Coronary artery (tissue), 2 donors: ENCODE measurements at places on chromosomes 1 and 21.

GRCh38 chr21:41634858-41635257 lies 126.9 kb upstream of the TMPRSS2 start:
- DNase-seq = no peak

- peak; percentile 35 for DNase-seq
Observed at GRCh38 chr1:200041337-200042118, 14.0 kb downstream of the NR5A2 start.

GRCh38 chr1:44339731-44340130 lies 15.3 kb downstream of the ERI3 start:
- DNase-seq = no peak

DNA sequence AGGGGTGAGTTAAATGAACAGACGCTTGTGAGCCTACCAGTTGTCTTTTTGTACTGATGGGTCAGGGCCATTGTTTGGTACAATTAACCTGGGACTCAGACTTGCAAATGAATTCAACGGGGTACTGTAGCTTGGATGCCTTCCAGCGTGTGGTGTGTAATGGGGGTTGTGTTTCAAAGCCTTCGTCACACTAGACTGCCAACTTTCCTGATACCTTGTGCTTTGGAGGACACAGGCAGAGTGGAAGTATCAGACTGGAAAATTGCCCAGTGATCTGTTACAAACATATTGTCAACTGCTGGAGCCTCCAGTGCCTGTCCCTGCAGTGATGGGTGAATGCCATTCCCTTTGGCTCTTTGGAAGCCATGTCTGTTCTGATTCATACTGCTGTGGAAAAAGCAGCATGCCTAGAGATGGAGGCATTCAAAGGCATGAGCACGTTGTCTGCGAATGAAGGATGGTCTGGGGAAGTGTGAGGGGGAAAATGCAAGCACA lies 384.5 kb downstream of the LMX1A start:
- DNase-seq = no peak

DNA sequence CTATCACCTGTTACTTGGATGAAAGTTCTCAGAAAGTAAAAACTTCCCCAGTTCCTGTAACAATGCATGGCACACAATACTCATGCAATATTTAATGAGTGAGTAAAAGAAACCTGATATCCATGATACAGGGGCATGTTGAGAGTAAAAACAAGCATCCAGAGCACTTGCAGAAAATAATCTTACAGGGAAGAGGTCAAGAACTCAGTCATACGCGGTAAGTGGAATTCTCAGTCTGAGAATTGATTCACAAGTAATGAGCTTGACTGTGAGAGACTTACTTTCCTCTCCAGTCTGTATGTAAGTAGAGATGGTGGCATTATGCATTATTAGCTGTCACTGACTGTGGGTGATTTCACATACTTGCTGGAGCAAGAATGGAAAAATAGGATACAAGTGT lies 976.9 kb downstream of the BRINP3 start:
- DNase-seq = no peak

DNA sequence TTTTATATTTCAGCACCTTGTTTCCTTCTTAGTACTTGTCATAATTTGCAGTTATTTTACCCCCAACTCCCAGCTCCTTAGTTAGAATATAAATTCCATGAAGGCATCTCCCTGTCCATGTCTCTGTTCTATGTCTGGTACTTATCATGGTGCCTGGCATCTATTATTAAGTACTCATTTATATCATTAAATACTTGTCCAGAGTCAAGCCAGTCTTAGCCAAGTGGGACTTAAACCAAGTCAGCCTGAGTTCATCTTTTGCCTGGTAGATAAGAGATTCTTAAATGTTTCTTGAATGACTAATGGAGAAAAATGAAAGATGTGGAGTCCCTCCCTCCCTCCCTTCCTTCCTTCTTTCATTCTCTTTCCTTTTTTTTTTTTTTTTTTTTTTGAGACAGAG lies 9.4 kb downstream of the SLC25A44 start:
- no peak for DNase-seq

GRCh38 chr1:109722908-109723691 lies 11.0 kb downstream of the GSTM5 start:
- no peak for DNase-seq

- DNase-seq = no peak
Observed at GRCh38 chr1:205453466-205453865, 2.4 kb downstream of the BLACAT1 start.

DNA sequence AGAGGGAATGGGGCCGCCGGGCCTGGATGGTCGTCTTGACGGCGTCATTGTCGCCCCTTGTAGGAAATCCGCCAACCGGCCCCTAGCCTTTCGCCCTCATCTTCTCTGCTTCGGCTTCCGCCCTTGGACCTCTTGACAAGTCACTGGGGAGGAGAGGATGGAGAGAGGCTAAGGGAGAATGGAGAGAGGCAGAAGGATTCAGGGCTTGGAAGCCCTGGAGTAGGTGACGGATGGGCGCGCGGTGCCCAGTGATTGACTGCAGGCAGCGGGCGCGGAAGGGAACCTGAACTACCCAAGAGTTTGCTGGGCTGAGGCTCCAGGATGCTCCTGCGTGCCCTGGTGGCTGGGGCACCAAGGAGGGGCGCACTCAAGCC lies 651 bp downstream of the PDE4B start:
- no peak for DNase-seq

- DNase-seq = peak; percentile 46
Observed at GRCh38 chr1:29686012-29686930, 449.9 kb downstream of the PTPRU start.

DNA sequence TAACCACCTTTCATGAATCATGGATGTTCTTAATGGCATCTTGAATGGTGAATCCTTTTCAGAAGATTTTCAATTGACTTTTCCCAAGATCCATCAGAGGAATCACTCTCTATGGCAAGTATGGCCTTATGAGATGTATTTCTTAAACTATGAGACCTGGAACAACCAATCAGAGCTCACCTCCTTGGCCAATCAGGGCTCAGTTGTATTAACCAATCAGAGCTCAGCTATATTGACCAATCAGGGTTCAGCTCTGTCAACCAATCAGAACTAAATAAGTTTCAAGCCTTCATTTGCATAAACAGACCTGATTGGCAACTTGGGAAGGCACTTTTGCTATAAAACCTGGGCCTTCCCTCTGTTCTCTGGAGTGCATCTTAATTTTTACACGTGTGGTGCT lies 13.6 kb upstream of the FAM3B start:
- DNase-seq = no peak
